ENCODE measurements at places on chromosomes 3 and 15.
A peak's percentile ranks its signal among the peaks of the same experiment; 100 is the strongest.

DNA sequence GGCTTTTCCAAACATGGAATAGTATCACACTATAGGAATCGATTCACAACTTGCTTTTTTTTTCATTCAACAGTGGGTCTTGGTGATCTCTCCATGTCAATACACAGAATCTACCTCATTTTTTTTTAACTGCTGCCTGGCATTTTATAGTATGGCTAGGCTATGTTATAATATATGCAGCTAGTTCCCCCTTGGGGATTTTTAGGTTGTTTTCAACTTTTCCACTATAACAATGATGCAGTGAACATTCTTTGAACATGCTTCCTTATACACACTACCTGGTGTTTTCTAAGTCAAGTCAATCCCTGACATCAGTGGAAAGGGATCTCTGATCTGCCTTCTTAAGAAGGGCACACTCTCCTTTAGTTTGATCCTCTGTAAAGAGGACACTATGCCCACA, 46.5 kb upstream of the PLXND1 start:
- no peak for DNase-seq

DNA sequence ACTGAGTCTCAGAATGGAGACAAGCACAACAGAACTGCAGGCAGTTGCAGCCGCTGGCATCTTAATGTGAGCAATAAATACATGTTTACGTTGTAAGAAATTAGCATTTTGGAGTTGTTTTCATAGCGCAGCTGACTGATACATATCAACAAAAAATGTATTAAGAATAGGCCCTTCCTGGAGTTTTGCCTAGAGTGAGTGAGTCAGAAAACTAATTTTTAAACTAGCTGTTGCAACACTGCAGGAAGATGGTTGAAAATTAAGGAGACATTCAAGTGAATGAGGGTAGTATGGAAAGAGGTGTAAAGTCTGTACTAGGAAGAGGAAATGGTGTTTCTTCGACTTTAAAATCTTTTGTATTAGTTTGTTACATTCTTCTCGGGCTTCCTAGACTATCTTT, 39.6 kb upstream of the TIMP4 start:
- DNase-seq: no peak

- no peak for DNase-seq
These were observed 31.5 kb downstream of the SLC41A3 start for GRCh38 chr3:126052196-126053058.

- DNase-seq: no peak
These were observed 20.5 kb upstream of the ENTPD3 start for GRCh38 chr3:40366203-40367162.

DNA sequence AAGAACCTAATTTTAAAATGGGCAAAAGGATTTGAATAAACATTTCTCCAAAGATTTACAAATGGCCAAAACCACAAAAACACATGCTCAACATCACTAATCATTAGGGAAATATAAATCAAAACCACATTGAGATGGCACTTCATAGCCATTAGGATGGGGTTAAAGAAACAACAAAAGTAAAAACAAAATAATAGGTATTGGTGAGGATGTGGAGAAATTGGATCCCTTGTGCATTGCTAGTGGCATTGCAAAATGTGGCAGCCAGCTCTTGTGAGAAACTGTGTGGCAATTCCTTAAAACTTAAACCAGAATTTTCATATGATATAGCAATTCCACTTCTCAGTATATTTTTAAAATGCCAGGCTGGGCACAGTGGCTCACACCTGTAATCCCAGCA, 126.5 kb downstream of the STT3B start:
- no peak for DNase-seq

GRCh38 chr3:159819676-159820075, 169.0 kb upstream of the IL12A start:
- no peak for DNase-seq

- DNase-seq: no peak
These were observed 54.4 kb downstream of the ULK4 start for GRCh38 chr3:41907330-41908073.

DNA sequence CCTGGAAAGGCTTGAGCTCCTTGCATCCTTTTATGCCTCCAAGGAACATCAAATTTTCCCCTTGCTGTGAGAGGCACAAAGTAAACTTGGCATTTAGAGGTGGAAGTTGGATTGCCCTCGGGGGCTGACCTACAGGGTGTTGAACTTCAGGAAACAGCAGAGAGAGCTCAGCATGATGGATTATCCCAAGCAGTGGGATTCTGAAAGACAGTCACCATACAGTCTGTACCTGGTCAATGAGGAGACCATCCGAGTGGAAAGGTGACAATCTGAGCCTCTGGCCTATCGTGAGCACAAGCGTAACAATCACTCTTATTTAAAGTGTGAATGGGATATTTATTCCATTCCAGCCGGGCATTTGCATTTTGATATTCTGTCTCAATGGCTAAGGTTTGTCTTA, 105.6 kb upstream of the NECTIN3 start:
- no peak for DNase-seq

DNA sequence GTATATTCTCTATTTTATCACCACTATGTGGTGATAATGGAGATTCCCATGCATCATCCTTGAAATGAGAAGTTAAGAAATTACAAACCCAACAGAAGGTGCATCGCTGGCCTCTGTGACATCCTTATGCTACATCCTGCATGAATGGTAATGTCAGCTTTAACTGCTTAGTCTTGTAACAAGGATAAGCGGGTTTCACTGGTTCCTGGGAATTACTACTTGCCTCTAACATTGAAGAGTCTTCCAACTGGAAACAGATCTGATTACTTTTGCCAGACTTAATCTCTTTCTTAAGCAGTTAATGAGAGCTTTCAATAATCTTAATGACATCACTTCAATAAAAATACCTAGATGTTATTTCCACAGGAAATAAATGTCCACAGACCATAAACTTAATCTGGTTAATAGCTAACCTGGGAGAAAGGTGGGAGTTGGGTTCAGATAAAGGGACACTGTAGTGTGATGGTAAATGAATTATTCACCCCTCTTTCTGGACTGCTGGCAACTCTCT, 44.0 kb downstream of the FMN1 start:
- no peak for DNase-seq

GRCh38 chr3:161050935-161051334, 54.2 kb downstream of the B3GALNT1 start:
- DNase-seq: no peak

- DNase-seq: no peak
These were observed 634.0 kb downstream of the OTOL1 start for GRCh38 chr3:162130582-162130981.

DNA sequence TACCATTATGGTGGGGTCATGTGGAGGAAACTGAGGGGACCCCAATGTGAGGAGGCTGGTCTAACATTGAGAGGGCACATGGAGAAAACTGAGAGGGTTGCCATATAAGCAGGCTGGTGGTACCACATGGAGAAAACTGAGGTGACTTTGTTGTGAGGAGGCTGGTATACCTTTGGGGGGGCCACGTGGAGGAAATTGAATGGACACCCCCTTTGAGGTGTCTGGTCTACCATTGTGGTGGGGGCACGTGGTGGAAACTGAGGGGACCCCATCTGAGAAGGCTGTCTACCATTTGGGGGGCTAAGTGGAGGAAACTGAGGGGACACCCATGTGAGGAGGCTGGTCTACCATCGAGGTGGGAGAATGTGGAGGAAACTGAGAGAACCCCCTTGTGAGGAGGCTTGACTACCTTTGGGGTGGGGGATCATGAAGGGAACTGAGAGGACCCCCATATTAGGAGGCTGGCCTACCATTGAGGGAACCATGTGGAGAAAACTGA, 163.8 kb downstream of the FBLN2 start:
- no peak for DNase-seq

- DNase-seq: no peak
These were observed 7.0 kb downstream of the CCR2 start for GRCh38 chr3:46360907-46361306.

DNA sequence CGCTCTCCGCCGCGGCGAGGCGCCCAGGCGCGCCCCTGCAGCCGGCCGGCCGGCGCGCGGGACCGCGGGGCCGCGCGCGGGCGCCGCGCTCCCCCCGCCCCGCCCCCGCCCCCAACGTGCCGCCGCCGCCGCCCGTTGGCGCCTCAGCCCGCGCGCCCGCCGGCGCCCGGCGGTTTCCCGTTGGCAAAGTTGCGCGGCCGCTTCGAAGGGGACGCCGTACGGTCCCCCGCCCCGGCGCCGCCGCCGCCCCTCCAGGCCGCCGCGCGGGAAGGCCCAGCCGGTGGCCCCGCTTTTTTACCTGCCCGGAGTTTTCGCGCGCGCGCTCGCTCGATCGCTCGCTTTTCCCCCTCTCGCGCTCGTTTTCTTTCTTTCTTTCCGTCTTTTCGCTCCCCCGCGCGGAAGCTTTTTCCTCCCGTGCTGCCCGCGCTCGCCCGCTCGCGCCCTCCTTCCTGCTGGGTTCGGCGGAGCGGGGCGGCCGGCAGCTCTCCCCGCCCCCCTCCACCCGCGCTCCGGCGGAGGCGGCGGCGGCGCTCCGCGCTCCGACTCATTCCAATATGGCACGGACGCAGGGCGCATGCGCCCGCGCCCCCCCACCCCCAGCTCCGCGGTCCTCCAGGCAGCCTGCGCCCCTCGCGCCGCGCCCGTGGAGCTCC, at the start of gene SFMBT1:
SFMBT1 (minus strand) TSS at position 556 of the 653 bp plus-strand sequence. CDS start 76,945 bp downstream, outside the sequence.
- DNase-seq: no peak

- no peak for DNase-seq
These were observed 73.7 kb upstream of the MB21D2 start for GRCh38 chr3:192991356-192991755.

DNA sequence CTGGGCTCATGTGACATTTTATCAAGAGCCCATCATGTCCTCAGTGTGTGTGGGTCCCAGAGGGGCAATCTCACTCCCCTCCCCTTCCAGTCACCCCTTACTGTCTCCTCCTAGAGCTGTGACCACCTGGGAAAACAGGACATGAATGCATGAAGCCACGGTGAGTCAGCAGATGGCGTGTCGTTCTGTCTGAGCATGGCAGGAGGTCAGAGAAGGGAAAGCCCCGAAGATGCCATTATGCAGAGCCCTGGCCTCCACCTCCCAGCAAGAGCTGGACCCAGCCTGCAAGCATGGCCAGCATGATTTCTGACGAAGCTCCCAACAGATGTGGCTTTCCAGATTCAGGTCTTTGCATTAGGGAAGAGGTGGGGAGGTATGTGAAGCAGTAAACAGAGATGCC, 118.5 kb downstream of the TLE3 start:
- DNase-seq: no peak

DNA sequence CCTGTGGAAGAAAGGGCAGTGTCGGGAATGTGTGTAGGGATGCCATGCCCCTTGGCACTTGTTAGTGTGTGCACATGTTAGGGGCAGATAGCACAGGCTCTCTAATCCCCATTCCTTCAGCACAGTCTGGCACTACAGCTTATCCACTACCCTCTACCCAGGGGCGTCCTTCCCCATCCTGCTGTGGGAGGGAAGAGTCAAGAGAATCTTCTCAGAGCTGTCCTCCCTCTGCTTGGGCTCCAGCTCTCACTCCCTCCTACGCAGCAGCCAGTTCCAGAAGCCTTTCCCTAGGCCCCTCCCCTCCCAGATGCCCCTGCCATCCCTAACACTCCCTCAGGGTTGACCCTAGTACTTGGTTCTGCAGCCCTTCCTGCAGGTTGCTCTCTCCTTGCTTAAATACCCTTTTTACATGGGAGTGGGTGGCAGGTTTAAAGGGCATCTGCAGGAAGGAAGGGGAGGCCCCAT, 815 bp upstream of the GRM2 start:
- no peak for DNase-seq

GRCh38 chr3:11459186-11459824, 184.4 kb downstream of the VGLL4 start:
- DNase-seq: no peak

DNA sequence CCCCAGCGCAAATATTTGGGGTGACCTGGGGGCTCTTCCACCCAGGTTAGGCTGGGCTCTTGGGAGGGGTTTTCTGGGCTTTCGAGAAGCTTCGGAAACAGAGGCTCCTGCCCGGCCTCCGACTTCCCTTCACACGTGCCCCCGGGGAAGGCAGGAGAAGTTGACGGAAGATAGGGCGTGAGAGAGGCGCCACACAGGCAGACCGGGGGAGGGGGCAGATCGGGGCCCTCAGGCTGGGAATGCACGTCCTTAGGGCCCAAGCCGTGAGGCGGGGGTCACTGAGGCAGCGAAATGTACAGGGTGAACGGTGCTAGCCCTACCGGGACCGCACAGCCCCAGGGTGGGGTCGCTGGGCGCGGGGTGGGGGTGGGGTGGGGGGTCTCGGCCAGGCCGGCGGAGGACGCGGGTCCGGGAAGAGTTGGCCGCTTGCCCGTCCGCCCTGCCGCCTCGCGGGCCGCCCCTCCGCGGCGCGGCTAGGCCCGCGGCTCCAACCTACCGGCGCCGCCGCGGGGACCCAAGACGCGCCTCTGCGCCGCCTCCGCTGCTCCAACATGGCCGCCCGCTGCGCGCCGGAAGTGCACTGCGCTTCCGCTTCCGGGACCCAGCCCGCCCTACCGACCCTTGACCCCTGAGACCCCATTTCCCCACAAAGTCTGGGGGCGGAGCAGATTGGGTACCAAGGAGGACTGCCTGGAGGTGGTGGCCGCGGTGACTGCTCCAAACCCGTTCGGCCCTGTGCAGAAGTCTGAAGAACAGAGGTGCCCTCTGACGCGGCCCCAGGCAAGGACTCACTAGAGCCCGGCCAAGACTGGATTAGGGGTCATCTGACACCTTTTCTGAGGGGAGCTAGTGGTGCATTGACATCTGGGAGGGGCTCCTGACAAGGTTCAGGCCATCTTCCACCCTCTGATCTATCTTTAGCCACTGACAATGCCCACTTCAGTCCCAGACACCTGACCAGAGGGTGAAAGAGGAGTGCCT, at the start of gene CCDC71:
CCDC71 (minus strand) TSS at position 561 of the 981 bp plus-strand sequence. CDS start 2,123 bp downstream, outside the sequence.
- DNase-seq: peak; percentile 35

- DNase-seq: no peak
These were observed 84.1 kb downstream of the ST6GAL1 start for GRCh38 chr3:187014417-187014864.

- no peak for DNase-seq
These were observed 283.1 kb upstream of the STAC start for GRCh38 chr3:36097209-36097608.

DNA sequence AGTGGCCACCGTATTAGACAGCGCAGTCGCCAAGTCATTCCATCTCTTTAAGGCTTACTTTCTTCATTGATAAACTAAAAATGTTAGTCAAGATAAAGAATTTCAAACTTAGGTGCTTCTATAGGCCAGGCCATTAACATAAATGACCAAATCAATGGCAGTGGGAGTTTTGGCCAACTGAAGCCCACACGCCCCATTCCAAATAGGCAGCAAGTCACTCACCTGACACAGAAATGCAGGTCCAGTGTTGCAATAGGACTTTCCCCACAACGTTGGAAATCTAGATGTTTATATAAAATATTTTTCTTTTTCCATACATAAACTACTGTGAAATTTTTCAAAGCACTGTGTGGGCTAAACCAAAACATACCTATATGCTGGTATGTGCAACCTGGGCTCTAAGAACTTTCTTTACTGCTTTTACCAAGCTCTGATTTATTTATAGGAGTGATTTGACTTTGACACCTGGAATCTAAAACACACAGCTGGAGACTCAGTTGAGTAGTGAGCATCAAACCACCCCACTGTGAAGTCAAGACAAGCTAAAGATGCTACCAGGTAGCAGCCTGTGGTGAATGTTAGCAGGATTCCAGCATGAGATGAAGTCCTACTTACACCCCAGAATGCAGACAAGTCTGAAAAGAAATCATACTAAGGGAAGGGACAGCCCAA, 15.1 kb downstream of the GOLIM4 start:
- no peak for DNase-seq

All from GM04504 (cell line).